Panc1 (cell line): ENCODE measurements at places on chromosomes 16 and 17. TPM values are rescaled to one million over a fixed set of nuclear protein-coding genes. Genes with fewer than 3 reads are reported as not detected.

DNA sequence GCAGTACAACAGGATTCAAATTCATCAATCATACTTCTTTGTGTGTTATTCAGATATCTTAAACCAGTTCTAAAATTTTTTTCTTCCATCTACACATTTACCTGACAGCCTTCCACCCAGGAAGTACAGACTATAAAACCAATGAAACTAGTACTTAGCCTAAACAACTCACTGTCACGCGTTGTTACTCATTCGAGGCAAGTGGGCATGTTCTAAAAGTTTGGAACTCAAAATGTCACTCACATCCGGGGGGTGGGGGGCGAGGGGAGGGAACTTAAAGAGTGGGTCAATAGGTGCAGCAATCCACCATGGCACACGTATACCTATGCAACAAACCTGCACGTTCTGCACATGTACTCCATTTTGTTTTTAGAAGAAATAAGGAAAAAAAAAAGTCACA lies 90.4 kb upstream of the PLEKHM1 start:
- no peak for DNase-seq

GRCh38 chr16:8631818-8632465 lies 10.4 kb downstream of the METTL22 start:
- no peak for DNase-seq

DNA sequence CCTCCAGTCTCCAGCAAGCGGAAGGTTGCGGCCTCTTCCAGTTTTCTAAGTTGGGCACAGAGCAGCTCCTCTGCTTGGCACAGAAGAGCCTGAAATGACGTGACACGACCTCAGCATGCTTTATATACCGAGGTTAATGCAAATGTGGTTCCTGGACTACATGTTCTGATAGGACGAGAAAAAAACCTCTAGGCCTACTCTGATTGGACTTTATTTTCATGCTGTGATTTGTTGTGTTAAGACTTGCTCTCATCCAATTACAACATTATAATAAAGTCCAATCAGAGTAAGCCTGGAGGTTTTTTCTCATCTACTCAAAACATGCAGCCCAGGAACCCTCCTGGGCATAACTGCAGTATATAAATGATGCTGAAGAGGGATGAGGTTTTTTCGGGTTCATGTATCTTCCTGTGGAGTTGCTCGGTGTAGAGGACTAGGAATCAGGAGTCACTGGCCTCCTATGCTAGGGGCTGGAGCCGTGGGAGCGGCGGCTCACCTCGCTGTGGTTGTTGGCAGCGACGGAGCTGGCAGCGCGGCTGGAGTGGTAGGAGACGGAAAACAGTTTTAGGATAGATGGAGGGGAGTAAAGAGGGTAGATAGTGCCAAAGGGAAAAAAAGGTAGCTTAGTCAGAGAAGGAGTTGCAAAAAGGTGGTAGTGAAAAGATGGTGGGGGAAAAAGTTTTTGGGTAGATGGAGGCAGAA lies 878.0 kb downstream of the KCNJ18 start:
- DNase-seq: no peak

GRCh38 chr17:66737524-66737923 lies 97.4 kb upstream of the CACNG5 start:
- DNase-seq: no peak

GRCh38 chr16:3611146-3611975 lies at the start of gene SLX4:
TSS of gene SLX4 (minus strand) at chr16:3611606. CDS start at chr16:3608964, 2,642 bp downstream.
- peak; percentile 58 for DNase-seq

Gene AKTIP
- total RNA-seq: 26.1 TPM

DNA sequence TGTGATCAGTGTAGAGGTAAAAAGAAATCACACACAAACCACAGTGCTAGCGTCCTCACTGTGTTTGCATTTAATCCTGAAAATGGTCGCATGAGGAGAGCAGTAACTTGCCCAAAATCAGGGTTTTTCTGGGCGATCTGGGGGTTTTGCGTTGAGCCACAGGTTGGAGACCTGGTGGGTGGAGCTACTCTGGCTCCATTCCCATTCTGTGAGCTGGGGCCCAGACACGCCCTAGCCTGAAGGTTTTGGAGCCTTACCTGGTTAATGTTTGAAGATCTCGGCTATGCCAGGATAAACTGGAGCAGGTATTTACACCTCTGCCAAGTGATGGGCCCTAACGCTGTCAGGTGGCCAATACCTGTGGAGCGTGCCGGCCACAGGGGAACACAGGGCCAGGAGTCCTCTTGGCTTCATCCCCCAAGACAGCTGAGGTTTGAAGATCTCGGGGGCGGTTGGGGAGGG lies 48.4 kb downstream of the MPRIP start:
- no peak for DNase-seq

Gene KRTAP9-2
- total RNA-seq: not detected

Gene PHOSPHO1
- total RNA-seq: 0.54 TPM

- DNase-seq: no peak
Measured at GRCh38 chr16:55930036-55930435, 54.9 kb upstream of the CES5A start.

Gene MMP25
- total RNA-seq: 0.67 TPM

- DNase-seq: no peak
Measured at GRCh38 chr16:54385141-54385540, 98.6 kb upstream of the IRX3 start.

- no peak for DNase-seq
Measured at GRCh38 chr17:80501741-80502577, 25.6 kb upstream of the NPTX1 start.

- DNase-seq: no peak
Measured at GRCh38 chr17:236641-237405, 55.4 kb upstream of the DOC2B start.

Gene KCNJ2
- total RNA-seq: 1.5 TPM

GRCh38 chr17:49688848-49689247 lies 11.0 kb upstream of the SPOP start:
- no peak for DNase-seq

Gene CACNG3
- not detected for total RNA-seq

- DNase-seq: no peak
Measured at GRCh38 chr17:4331614-4332013, 34.9 kb downstream of the UBE2G1 start.

- no peak for DNase-seq
Measured at GRCh38 chr17:17061516-17061915, 19.3 kb downstream of the MPRIP start.

Gene BICDL2
- total RNA-seq: 0.21 TPM

DNA sequence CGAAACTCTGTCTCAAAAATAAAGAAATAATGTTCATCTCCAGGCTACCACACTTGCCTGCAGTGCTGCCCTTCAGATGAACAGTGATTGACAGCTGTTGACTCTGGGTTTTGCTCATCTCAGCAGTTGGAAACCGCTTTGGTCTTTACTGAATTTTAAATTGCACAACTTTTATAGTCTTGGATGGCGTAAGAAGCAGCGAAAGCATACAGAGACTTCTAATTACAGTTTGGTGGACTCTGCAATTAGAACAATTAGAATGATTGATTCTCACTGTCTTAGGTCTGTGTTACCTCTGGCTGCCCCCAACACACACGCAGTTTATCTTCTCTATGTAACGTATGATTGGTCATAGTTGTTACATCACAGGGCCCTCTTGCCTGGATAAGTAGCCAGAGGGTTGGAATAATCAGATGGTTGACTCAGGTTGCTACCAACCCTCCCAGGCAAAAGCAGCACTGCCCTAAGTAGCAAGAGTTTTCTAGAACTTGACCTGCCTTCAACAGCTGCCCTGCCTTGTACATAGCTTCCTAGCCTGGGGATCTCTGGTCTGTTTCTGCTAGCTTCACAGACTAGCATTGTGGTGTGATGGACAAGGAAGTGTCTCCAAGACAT lies 1.9 kb upstream of the NAT9 start:
- no peak for DNase-seq

GRCh38 chr16:88642881-88643643 lies 4.7 kb downstream of the IL17C start:
- DNase-seq: no peak

Gene PRSS53
- total RNA-seq: 3.4 TPM

DNA sequence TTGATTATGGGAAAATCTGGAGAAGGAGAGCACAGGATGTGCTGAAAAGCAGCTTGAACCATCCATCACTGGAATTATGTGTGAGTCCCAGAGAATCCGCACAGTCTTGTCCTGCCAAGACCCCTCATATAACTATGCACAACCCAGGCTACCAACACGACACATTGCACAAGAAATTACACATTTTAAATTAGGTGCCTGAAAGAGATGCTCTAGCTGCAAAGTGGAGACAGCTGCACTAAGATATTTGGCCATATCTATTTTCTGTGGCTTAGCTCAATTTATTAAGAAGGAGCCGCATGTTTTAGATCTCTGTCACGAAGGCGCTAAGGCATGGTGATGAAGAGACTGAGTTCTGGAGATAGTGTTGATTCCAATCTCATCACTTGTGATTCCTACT lies 1308.4 kb downstream of the CDH8 start:
- DNase-seq: no peak

- no peak for DNase-seq
Measured at GRCh38 chr16:64579712-64580111, 542.2 kb downstream of the CDH11 start.

Gene BCO1
- total RNA-seq: not detected

DNA sequence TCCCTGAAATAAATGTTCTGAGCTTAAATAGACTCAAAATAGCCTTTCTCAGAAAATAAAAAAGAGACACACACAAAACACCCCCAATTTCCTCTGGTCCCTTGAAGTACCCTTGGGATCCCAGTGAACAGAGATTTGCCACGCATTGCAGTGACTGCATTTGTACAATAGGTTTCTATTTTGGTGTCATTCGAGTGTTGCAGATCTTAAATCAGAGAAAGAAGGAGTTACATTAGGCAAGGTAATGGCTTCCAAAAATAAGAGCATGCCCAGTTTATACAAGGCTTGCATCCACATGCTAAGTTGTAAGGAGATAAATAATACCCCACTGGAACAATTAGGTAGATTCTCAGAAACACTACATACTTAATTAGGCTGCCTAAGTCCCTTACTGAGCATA lies 2.2 kb downstream of the TOX3 start:
- DNase-seq: no peak

DNA sequence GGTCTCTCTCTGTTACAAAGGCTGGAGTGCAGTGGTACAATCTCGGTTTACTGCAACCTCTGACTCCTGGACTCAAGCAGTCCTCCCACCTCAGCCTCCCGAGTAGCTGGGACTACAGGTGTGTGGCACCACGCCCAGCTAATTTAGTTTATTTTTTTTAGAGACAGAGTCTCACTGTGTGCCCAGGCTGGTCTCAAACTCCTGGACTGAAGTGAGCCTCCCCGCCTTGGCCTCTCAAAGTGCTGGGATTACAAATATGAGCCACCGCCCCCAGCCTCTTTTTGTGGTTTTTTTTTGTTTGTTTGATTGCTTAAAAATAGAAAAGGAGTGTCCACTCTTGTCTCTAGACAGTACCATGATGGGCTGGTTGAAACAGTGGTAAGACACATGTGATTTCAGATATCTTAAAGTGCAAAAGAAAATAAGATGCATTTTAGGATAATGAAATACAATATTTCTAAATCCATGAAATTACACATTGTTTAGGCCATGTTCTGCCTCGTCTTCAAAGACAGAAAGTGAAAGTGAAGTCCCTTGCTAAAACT lies 27.4 kb downstream of the KIAA0513 start:
- DNase-seq: no peak

DNA sequence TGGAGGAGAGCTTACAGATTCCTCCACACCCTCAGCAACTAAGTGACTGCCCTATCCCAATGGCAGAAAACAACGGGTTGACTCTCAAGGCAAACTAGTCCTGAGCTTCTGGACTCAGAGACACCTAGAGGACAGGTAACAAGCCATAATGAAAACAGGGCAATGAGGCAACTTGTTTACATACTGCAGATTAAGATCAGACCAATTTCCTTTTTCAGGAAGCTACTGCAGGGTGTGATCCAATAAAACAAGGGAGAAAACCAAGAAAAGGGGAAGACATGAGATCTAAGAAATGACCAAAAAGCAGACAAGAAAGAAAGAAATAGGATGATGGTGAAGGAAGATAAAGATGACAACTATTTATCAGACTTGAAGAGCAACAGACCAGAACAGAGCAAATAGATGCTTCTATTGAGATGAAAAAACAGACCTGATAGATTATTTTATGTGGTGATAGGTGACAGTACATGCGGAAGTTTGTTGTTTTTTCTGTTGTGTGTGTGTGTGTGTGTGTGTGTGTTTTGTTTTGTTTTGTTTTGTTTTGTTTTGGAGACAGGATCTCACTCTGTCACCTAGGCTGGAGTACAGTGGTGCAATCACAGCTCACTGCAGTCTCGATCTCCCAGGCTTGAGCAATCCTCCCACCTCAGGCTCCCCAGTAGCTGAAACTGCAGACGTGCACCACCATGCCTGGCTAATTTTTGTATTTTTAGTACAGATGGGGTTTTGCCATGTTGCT lies 120.7 kb downstream of the GAS7 start:
- DNase-seq: no peak

- no peak for DNase-seq
Measured at GRCh38 chr16:47977802-47978201, 178.0 kb downstream of the ABCC12 start.

Gene NACA2
- not detected for total RNA-seq

Gene VASN
- 33.5 TPM for total RNA-seq

DNA sequence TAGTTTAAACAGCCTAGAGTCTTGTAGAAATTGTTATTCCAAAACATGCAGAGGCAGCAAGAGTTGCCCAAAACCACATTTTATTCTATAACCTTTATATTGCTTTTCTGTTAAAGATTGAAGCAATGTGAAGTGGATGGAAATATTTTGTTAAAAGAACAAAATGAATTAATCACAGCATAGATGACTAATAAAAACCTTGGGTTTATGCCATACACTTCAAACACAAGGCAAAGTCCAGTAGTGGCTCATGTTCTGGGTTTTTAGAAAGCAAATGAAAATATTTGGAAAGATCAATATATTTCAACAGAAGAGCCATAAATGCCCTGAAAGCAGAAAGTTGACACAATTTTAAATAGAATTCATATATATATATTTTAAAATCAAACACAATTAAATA lies 36.7 kb upstream of the ULK2 start:
- no peak for DNase-seq

Gene SLC52A1
- 0.54 TPM for total RNA-seq
